ENCODE measurements at places on chromosomes 4 and X. TPM values are rescaled to one million over a fixed set of nuclear protein-coding genes. Genes with fewer than 3 reads are reported as not detected.

- DNase-seq, result no peak
These were observed 6.6 kb upstream of the ENOX2 start for GRCh38 chrX:130909469-130910136.

DNA sequence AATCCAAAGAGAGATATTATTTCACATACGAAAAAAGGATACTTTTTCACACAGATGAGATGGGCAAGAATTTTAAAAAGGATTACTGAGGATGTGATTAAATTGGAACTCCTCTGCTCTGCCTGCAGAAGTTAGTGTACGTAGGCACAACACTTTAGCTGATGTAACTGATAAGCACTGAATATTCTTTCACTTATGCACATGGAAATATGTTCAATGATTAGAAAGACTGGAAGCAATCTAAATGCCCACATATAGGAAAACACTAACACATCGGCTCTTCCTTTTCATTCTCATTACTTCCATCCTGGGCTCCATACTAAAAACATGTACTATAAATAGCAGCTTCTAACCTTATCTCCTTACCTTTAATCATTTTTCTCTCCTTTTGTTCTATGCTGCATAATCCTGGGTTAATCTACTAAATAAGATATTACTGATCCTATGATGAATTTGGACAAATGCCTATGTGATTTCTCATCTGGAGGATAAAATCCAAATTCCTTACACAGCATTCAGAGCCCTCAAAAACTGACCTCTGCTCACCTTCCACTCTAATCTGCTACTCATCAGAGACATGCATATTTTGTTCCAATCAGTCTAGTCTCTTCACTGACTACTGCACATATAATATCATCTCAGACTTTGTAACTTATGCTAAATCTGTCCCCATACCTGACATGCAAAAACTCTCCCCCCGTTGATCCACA, 197.8 kb downstream of the PDGFC start:
- no peak for DNase-seq

GRCh38 chrX:39975101-39975925, 122.4 kb downstream of the BCOR start:
- DNase-seq, result no peak

GRCh38 chr4:75034523-75034922, 101.6 kb downstream of the PARM1 start:
- DNase-seq, result no peak

DNA sequence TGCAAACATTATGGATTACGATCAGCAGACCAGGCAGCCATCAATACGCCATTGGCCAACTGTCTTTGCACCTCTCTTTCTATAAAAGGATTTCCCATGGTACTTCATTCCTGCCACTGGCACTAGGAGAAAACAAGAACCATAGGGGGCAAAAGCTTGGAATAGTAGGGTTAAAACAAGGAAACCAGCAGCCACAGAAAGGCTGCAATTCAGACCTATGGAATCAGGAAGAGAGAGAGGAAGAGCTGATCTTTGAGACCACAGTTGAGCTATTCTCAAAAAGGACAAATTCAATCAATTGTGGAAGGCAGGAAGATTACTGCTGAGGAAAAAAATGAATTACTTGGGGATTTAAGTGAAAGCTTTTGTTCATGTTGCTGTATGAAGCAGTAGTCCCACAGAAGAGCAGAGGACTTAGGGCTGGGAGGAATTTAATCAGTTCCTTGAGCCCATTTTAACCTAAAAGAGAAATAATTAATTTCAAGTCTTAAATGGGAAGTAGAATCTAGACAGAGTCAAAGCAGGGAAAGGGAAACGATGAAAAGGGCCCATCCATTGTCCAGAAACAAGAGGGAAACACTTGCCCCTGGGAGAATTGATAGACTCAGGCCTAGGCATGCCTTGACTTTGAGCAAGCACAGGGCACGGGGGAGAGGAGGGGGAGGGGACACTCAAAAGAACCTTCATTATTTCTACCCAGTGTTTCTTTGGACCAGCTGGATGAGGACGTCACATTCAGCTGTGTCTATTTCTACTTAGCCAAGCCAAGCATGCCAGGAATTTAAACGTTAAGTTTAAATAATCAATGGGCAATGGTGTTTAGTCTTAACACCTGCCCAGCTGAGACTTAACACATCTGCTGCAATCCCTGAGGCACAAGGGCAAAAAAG, 50.7 kb downstream of the SCD5 start:
- DNase-seq, result no peak

DNA sequence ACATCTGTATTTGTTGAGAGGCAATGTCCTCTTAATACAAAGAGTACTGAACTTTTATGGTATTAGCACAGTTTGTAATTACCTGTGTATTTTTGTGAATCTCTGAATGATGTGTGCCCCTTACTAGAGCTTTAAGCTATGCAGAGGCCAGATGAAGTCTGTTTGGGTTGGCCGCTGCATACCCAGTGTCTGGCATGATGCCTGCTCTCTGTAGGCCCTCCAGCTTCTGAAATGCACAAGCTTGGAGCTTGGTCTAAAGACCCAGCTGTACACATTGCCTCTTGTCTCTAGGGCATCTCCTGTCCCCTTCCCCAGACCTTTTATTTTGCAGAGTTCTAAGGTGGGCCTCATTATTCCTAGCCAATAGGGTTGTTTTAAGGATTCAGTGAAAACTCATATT, 68.6 kb downstream of the CDS1 start:
- DNase-seq, result no peak

DNA sequence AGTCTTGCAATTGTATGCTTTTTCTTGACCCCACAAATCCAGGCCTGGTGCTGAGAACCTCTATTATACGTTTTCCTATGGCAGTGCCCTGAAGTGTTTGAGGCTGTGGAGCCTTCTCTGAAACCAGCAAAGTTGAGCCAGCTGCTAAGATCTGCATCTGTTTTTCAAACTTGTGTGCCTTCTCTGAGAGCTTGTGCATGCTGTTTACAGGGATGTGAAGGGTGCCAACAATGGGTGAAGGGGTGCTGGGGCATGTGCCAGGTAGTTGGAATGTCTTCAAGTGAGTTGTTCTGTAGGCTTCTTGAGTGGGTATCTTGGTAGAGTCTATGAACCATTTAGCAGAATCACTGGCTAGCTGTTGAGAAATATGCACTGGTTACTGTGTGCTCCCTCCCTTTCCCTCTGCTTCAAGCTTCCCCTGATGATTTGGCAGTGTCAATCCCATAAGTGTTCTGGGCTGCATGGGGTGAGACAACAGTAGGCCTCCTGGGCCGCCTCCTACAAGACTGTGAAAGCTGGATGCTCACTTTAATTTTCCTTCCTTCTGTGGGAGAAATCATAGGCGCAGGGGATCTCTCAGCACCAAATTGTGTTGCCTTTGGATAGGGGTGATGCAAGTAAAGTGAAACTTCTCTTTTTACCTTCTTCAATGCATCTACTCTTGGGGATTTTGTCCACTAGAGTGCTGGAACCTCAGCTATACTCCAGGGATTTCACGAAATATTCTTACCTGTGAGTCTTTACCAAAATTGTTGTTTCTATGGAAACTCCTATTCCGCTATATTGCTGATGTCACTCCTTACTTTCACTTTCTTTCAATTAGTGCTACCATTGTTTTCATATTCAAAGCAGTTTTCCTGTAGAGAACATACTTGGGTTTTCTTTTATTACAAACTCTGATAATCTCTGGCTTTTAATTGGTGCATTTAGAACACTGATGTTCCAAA, 30.0 kb downstream of the ITM2A start:
- no peak for DNase-seq

DNA sequence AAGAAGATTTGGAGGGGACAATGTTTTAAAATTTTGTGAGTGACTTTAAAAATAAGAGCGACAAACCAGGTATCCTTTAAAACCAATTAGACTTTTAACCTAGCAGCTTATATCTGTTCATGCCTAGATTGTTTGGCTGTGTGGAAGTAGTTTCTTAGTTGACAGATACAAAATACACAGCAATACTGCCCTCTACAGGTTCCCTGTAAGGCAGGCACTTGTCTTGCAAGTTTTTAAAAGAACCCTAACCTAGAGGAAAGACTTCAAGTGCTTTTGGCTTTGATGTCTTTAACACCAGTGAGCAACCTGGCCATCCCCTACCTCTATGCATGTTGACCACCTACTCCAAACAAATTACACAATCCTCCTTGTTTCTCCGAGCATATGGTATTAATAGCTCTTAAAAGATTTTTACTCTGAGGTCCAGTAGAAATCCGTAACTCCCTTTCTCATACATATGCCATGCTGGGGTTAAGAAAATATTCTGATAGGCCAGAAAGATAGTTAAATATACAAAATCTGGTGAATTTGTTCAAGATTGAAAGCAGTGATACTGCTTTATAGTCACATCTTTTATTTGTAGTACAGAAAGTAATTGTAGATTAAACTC, 273.0 kb downstream of the ARHGAP24 start:
- peak; percentile 90 for DNase-seq

DNA sequence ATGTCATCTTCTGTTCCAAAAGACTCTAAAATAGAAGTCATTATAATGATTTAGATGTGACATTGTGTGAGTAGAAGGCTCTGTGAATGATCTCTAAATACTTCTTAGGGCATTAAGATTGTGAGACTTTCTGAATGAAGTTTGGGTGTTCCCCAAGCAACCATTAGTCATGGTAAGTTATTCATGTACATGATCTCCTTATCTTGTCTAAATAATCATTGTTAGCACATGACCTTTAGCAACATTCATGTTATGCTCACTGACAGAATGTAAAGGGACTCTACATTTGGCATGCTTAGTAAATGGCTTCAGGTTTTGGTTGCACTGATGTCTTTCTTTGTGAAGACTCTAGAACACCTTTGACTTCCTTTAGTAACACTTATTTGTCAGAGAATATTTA, 140.8 kb upstream of the AGA start:
- peak; percentile 14 for DNase-seq

- no peak for DNase-seq
These were observed 55.8 kb upstream of the BCOR start for GRCh38 chrX:40153345-40154249.

GRCh38 chr4:35556387-35556786, 687.9 kb downstream of the ARAP2 start:
- no peak for DNase-seq

DNA sequence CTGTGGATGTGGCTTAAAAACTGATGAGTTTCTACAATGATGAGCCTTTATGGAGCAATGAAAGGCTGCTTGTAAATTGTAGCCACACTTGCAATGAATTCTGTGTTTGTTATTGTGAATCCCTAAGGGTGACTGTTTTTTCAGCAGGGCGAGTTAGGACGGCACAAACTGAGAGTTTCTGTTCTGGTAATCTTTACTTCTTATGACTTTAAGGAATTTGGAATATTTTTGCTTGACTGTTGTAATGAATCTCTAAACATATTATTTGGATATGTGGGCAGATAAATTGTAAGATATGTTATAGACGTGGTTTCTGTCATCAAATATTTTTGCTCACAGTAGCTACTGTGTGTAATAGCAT, 22.2 kb downstream of the RBPJ start:
- DNase-seq, result peak; percentile 57

GRCh38 chr4:93771640-93772411, 56.7 kb upstream of the ATOH1 start:
- no peak for DNase-seq

DNA sequence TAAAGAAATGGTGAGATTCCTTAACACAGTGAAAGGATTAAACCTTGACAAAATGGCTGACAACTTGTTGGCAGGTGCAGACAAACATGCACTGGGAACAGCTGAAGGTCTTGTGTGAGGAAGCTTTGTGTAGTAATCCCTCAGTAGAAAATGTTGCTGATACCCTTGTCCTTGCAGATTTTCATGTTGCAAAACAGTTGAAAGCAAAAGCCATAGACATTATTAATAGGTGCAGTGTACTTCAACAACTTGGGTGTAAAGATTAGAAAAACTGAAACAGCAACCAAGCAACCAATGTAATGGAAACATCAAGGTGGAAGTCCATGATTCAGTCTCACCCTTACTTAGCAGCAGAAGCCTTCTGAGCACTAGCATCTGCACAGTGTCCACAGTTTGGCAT, 29.8 kb downstream of the UGT2B7 start:
- DNase-seq, result peak; percentile 9

- DNase-seq, result no peak
These were observed 11.8 kb downstream of the NUDT11 start for GRCh38 chrX:51484616-51485015.

DNA sequence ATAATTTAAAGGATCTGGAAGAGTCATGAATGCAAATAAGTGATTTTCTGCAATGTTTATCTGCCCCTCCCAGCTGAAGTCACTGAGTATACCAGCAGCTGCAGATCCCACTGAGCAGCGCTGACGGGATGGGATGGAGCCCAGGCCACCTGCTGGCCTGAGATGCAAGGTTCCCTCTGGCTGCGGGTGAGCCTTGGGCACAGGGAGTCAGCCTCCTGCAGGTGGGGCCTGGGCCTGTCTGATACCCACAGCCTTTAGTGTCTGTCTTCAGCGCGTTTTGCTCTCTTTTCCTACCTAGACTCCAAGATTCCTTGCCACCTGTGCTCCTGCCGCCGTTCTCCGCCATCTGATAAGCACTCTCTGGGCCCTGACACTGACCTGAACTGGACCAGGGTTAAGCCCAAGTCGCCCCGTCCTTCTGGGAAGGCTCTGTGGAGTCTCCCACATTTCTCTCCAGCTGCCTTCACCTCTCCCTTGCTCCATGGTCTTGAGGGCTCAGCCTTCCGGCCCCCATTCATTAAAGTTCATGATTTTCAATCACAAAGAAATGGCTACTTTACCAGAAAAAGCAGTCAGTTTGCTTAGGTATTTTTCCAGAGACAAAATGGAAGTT, 223.1 kb upstream of the FAT1 start:
- DNase-seq, result peak; percentile 37

DNA sequence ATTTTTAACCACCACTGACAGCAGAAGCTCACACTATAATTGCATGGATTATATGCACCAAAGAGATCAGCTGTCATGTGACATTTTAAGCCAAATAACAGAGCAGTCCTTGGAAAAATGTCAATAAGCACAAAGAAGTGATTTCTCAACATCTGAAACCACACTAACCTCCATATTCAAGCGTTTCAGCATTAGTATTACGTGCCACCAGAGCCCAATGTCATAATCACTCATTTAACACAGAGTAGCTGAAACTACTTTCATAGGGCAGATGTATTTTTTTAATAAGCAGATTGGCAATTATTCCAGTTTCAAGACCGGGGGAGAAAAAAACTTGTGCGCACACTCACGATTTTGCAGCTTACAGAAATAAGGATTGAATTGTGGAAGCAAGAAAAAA, 76.6 kb downstream of the SH3KBP1 start:
- peak; percentile 53 for DNase-seq

DNA sequence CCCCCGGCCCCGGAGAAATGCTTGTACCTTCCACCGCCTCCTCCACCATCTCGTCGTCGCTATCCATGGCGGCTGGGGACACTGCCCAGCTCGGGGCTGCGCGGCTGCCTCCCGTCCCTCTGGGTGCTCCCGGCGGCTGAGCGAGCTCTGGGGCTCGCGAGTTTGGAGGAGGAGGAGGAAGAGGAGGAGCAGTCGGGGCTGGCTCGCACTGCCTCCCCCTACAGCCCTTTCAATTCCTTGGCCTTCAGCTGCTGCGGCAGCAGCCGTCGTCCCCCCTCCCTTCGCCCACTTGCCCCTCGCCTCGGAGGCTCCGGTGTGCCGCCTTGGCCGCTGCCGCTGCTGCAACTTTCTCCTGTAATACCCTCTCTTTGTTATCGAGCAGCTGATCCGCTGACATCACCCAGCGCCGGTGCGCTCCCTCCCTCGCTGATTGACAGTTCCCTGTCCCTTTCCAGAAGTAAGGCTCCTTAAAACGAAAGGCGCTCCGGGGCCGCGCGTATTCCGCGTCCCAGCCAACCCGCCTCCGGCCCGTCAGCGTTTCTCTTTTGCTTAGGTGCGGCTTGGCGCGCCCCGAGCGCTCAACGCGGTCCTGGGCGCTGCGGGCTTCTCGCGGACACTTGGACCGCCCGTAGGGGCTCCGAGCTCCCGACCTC, at the start of gene SETD7:
Gene SETD7 (minus strand): TSS at position 149 of the 653 bp plus-strand sequence. CDS start 82 bp downstream, at position 67.
- peak; percentile 82 for DNase-seq

The ARSD gene
- total RNA-seq, result 13.4 TPM

The TCEAL6 gene
- total RNA-seq, result not detected

The DNAAF6 gene
- not detected for total RNA-seq

All from fibroblast of villous mesenchyme (primary cell).